Fibroblast of the aortic adventitia (primary cell): ENCODE measurements at places on chromosomes 6 and 20.
A peak's percentile ranks its signal among the peaks of the same experiment; 100 is the strongest.

DNA sequence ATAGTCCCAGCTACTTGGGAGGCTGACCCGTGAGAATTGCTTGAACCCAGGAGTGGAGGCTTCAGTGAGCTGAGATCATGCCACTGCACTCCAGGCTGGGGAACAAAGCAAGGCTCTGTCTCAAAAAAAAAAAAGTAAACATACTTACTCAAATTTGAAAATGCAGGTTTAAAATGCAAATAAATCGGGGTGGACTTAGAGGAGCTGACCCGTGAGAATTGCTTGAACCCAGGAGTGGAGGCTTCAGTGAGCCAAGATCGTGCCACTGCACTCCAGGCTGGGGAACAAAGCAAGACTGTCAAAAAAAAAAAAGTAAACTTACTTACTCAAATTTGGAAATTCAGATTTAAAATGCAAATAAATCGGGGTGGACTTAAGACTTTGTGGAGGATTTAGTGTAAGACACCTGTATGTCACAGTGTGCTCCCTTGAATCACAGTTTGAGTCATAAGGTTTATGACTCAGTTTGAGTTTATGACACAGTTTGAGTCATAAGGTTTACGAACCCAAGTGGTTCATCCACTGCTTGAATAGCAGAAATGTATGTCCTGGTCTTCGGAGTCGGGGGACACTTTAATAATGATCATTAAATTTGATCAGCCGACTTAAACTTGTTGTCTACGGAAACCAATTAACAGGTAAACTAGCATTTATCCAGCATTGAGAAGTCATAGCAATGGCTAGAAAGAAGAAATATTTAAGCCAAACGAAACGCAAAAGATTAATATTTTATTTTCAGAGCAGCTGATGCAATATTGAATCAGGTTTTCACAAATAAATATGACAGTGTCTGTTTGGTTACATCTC, 6.8 kb upstream of the MRPS10 start:
- DNase-seq = peak; percentile 70

GRCh38 chr6:45610832-45611231, 233.1 kb upstream of the SUPT3H start:
- DNase-seq = no peak

- no peak for DNase-seq
Measured at GRCh38 chr6:39930540-39930939, 3.7 kb downstream of the MOCS1 start.

DNA sequence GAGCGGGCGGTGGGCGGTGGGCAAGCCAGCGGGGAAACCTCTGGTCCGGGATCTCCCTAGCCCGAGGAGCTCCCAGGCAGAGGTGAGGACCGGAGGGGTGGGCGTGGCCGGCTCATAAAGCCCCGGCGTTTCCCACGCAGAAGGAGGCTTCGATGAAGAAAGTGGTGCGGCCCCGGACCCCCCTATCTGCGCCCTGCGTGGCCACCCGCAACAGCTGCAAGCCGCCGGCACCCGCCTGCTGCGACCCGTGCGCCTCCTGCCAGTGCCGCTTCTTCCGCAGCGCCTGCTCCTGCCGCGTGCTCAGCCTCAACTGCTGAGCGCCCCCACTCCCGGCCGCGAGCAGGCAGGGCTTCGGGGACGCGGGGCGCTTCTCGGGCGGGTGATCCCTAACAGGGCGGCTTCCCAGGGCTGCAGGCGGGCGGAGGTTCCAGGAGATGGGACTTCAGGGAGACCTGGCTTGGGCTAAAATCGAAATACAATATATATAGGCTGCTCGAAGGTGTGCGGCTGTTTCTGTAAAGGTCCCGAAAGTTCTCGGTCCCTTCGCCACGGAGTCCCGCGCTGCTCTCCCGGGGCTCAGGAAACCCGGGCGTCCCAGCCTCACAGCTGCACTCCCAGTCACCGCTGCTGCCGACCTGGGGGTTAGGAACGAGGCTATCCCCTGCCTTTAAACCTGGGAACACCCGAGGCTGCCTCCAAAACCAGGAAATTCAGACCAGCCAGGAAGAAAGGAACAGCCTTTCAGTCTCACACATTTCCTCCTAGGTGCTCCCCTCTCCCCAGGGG, 27.8 kb downstream of the ASIP start:
- no peak for DNase-seq

DNA sequence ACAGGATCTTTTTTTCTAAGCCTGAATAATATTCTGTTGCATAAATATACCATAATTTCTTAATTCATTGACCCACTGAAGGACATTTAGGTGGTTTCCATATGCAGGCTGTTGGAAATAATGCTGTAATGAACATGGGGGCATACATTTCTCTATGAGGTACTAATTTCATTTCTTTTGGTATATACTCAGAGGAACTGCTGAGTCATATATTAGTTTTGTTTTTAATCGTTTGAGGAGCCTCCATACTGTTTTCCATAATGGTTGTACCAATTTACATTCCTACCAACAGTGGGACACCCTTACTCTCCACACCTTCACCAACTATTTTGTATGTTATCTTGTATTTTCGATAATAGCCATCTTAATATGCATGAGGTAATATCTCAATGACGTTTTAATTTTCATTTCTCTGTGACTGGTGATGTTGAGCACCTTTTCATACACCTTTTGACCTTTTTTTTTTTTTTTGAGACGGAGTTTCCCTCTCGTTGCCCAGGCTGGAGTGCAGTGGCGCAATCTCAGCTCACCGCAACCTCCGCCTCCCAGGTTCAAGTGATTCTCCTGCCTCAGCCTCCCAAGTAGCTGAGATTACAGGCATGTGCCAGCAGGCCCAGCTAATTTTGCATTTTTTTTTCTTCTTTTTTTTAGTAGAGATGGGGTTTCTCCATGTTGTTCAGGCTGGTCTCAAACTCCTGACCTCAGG, 187.4 kb downstream of the RNGTT start:
- DNase-seq = no peak
